ENCODE measurements at places on chromosomes 12 and 14.

- DNase-seq, result no peak
These were observed 8.1 kb upstream of the RNF34 start for GRCh38 chr12:121391619-121392324.

GRCh38 chr12:7264538-7264937 lies 39.3 kb upstream of the ACSM4 start:
- no peak for DNase-seq

DNA sequence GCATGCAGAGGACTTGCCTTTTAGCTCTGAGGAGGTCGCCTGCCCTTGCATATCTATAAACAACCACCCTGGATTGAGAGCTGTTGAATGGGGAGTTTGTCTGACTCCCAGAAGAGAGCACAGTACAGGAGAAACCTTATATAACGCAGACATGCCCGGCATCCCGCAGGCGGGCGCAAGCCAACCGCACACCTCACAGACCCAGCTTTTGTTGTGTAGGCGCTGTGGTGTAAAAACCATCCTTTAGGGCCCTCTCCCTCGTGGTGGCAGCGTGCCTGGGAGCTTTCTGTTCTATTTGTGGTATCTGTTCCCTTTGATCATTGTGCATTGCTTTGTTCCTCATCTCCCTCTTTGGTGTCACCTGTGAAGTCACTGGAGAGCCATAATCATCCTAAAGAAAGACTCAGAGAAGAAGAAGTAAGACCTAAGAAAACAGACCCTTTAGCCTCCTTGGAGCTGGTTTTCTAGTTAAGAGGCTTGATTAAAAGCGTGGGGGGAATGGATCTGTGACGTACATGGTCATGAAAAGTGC lies 77.7 kb downstream of the ETV6 start:
- no peak for DNase-seq

- DNase-seq, result no peak
These were observed 60.1 kb downstream of the TSPAN9 start for GRCh38 chr12:3137268-3137781.

DNA sequence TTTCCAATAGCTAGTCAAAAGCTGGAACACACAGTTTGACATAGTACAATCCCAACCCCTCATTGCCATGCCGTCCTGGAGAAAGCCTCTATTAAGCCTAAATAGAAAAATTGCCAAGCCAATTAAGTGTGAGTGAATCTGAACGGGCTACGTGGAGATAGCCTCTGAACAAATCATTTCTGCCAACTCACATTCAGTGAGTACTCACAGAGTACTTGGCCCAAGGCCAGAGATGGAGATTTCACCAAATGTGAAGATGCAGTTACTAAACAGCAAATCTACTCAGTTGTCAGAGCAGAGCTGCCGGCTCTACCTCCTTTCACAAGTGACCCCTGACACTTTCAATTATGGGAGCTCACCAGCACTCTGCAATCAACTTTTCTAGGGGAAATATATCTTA lies 350.0 kb downstream of the GALC start:
- DNase-seq, result no peak

DNA sequence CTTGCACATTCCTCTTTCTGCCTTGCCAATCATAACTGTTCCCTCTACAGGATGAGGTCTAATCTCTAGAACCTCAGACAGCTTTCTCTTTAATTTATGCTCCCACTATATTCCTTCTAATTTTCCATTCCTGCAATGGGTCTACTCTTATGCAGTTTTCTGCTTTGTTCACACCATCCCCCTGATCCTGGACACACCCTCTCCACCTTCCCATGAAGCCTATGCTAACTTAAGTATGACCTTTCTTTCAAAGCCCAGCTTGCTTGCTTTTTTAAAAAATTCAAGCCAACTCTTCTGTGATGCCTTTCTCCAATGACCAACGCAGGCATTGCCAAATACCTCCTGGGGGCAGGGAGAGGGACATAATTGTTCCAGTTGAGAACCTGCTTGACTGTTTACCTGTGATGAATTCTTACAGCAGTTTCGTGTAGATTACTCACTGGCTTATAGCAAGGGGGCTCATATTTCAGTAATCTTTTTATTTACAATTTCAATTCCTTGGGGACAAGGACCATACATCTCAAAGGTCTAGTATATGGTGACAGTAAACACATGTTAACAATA lies 7.8 kb downstream of the SLC38A1 start:
- DNase-seq, result no peak

GRCh38 chr14:94269156-94269555 lies 23.9 kb downstream of the SERPINA10 start:
- DNase-seq, result no peak

DNA sequence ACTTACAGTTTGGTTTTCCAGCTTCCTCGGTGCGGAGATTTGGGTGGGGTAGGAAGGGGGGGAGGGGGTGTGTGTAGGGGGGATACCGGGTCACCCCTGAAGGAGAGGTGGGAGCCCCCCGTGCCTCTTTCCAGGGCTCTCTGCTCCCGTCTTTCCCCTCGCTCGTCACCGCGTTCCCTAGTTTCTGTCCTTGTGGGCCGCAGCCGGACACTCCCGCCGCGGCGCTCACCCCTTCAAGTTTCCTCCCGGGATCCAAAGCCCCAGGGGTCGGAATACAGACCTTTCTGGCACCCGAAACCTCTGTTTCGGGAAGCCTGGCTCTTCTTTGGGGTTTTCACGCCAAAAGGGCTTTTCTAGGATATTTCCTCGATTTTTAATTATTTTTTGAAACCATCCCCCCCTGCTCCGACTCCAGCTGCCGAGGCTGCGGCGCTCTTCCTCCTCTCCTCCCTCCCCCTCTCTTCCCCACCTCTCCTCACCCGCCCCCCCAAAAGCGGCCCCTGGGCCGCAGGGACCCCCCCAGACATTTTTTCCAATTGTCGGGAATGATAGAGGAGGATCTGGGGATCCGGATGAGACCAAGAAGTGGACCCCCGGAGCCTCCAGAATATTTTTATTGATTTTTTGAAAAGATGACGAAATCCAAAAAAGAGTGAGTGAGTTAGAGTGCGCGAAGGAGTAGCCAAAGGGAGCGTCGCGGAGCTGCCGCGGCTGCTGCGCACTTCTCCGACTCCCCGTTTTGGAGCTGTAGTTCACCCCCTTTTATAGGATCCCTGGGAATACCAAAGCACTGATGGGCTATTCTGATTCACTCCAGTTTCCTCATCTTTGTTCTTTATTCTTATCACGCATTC lies 1.7 kb downstream of the CCND2 start:
- no peak for DNase-seq

DNA sequence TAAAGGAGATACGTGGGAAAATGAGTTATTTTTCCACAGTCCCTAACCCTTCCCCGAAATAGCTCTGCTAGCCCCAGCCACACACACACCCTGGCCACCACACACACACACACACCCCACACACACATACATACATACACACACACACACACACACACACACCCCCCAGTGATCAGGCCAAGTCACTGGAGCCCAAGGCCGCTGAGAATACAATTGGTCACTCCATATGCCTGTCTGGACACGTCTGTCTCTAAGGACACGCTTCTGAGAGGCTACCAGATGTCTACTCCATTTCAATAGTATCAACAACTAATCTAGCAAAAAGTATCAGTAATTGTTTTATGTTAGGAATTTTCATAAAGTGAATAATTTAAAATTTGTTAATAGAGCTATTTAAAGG lies 13.0 kb upstream of the DIABLO start:
- DNase-seq, result no peak

GRCh38 chr12:102816816-102817434 lies 100.1 kb downstream of the PAH start:
- DNase-seq, result no peak

GRCh38 chr12:49227713-49228112 lies 37.2 kb upstream of the TUBA1C start:
- DNase-seq, result no peak

DNA sequence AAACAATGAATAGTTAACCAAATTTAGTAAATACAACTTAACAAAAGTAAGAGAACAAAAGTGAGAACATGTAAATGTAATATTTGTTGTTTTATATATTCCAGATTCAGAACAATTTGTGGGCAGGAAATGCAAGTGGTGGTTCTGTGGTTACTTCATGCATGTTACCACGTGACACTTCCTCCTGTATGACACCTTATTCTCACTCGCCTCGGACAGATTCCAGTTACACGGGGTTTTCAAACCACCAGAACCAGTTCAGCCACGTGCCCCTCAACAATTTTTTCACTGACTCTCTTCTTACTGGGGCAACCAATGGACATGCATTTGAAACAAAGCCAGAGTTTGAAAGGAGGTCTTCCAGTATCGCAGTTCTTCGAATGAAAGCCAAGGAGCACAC lies 21.0 kb downstream of the ALX1 start:
- no peak for DNase-seq

- no peak for DNase-seq
These were observed 845 bp upstream of the AHNAK2 start for GRCh38 chr14:104978746-104979691.

DNA sequence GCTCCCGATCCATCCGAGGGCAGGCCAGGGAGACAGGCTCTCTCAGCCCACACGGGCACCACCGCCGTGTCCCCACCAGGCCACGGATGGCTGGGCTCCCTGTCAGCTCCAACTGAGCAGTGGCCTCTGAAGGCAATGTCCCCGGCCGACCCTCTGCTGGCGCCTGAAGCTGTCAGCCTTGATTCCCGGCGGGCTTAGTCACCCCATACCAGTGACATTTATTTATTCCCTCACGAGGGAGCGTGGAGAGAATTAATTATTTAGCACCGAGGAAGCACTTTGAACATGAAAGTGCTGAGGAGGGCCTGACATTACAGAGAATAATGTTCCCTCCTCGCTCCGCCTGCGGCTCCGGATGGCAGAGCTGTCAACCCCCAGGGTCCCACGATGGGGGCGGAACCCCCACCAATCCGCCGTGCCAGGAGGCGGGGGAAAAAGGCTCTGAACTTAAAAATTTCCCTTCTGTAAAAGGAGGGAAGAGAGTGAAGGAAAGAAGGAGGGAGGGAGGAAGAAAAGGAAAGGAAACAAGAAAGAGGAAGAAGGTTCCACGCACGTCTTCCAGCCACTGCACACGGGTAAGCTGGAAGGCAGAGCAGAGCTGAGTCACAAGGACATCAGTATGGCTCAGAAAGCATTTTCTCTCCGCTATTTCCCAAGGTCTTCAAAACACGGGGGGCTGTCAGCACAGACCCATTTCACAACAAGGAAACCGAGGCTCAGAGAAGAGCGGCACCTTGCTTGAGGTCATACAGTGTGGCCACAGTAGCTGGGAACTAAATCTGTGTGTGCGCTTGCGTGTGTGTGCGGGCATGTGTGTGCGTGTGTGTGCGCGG lies 108.7 kb upstream of the NCOR2 start:
- DNase-seq, result no peak

- DNase-seq, result no peak
These were observed 36.0 kb upstream of the SNX6 start for GRCh38 chr14:34665785-34666435.

DNA sequence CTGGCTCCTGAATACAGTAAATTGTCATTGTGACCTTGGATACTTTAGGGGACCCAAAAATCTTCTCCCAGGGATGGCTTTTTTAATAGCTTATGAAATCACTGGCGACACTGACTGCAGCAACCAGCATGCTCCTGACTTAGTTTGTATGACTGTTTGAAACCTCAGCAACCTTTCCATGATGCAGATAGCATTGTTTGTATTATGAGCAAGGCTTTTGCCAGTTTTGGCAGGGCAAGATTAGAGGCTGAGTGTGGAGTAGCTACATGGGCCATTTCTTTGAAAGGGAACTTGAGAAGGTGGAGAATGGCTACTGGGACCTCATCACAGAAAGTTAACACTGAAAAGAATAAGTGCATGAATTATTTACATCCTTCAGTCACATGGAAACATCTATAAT lies 50.9 kb downstream of the SLC4A8 start:
- DNase-seq, result no peak

- DNase-seq, result no peak
These were observed 56.4 kb downstream of the ZFP36L1 start for GRCh38 chr14:68736471-68736871.

DNA sequence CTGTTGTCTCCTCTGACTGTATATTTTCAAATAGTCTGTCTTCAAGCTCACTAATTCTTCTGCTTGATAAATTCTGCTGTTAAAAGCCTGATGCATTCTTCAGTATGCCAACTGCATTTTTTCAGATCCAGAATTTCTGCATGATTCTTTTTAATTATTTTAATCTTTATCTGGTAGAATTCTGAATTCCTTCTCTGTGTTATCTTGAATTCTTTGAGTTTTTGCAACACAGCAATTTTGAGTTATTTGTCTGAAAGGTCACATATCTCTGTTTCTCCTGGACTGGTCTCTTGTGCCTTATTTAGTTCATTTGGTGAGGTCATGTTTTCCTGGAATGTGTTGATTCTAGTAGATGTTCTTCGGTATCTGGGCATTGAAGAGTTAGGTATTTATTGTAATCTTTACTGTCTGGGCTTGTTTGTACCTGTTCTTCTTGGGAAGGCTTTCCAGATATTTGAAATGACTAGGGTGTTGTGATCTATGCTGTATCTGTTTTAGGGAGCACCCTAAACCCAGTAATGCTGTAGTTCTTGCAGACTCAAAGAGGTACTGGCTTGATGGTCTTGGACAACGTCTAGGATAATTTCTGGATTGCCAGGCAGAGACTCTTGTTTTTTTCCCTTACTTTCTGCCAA lies 193.8 kb upstream of the NPAS3 start:
- DNase-seq, result no peak

- DNase-seq, result no peak
These were observed 1077.2 kb downstream of the BCL11B start for GRCh38 chr14:98194821-98195220.

DNA sequence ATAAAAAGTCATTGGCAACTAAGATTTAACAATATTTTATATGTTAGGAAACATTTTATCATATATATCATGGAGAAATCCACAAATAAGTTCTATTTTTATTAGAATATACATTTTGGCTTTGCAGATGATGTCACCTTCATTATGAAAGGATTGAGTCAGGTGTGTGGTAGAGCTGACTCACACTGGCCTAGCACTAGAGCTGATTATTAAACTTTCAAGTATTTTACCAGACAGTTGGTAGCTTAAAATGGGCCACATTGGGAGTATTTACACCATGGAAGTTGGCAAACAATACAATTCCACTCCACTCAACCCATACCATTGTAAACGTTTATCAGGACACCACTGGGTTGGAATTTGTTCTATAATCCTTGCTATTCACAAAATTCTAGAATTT lies 1036.6 kb downstream of the TRHDE start:
- no peak for DNase-seq

All from amygdala (tissue), 56 donors.